ENCODE measurements at places on chromosomes 1 and 21.
A peak's percentile ranks its signal among the peaks of the same experiment; 100 is the strongest.

DNA sequence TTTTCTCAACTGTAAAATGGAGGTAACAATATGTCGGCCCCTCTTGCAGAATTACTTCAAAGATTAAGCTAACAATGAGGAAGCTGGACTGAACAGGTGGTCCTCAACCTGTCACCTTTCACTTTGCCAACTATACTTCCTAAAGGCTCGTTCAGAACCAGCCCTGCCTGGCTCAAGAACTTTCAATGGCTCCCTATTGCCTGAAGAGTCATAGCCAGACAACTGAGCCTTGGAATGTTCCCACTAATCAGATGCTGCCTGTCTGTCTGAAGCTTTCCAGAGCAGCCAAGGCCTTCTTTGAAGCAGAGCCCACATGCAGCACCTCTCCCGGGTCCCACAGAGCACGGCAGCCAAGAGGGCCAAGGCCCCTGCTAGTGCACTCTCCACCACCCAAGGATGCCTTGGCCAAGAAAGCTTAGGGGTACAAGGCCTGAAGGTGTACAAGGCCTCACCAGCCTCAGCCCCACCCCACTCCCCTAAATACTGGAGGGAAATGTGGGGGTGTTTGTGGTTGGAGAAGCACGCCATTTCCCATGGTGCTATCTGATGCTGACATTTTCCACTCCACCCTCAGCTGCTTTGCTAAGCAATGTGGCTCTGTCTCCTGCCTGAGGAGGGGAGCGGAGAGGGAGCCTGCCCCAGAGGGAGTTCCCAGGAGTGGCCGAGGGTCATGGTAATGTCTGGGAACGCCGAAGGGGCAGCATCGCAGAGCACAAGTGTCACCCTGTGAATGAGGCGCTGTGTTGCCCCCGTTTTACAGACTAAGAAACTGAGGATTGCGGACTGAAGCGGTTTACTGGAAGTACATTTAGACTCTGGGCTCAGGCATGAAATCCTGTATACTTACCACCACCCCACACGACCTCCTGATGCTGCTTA is 8.2 kb upstream of the LAPTM5 start:
- H3K27ac ChIP-seq = no peak overlapping the region
- H3K4me3 ChIP-seq = no peak overlapping the region
- peaks cover 8% of the 10 kb centered on the region for H3K4me1 ChIP-seq

GRCh38 chr1:170704256-170704655 is 40.3 kb downstream of the PRRX1 start:
- peaks cover 22% of the 10 kb centered on the region for H3K4me1 ChIP-seq
- no peaks in the 10 kb centered on the region for H3K36me3 ChIP-seq
- DNase-seq = no peak
- no peaks in the 10 kb centered on the region for H3K27me3 ChIP-seq
- H3K4me3 ChIP-seq = no peak overlapping the region

- no peaks in the 10 kb centered on the region for H3K27me3 ChIP-seq
- peak within 1 kb of the TSS; percentile 6 for H3K27ac ChIP-seq
- H3K36me3 ChIP-seq = peaks cover 21% of the 10 kb centered on the region
- H3K4me3 ChIP-seq = peak within 1 kb of the TSS; percentile 68
These were observed at the start of gene ATP5IF1 for GRCh38 chr1:28235755-28236655. Gene ATP5IF1, plus strand, starts transcription at chr1:28236124. Its CDS starts 60 bp downstream, at chr1:28236184.

DNA sequence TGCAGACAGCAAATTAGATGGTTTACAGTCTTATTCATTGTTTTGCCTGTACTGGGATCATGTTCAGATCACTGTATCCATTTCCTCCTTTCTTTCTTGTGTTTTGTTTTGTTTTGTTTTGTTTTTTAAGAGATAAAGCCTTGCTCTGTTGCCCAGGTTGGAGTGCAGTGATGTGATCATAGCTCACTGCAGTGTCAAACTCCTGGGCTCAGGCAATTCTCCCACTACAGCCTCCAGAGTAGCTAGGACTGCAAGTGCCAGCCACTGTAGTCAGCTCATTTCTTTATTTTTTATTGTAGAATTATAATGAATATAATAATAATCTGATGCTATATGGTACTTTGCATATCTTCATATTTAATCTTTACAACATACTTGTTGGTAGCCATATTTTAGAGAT is 403.7 kb upstream of the B3GALT2 start:
- no peaks in the 10 kb centered on the region for H3K27me3 ChIP-seq
- H3K27ac ChIP-seq = no peak overlapping the region
- no peak overlapping the region for H3K4me3 ChIP-seq
- H3K4me1 ChIP-seq = no peaks in the 10 kb centered on the region

DNA sequence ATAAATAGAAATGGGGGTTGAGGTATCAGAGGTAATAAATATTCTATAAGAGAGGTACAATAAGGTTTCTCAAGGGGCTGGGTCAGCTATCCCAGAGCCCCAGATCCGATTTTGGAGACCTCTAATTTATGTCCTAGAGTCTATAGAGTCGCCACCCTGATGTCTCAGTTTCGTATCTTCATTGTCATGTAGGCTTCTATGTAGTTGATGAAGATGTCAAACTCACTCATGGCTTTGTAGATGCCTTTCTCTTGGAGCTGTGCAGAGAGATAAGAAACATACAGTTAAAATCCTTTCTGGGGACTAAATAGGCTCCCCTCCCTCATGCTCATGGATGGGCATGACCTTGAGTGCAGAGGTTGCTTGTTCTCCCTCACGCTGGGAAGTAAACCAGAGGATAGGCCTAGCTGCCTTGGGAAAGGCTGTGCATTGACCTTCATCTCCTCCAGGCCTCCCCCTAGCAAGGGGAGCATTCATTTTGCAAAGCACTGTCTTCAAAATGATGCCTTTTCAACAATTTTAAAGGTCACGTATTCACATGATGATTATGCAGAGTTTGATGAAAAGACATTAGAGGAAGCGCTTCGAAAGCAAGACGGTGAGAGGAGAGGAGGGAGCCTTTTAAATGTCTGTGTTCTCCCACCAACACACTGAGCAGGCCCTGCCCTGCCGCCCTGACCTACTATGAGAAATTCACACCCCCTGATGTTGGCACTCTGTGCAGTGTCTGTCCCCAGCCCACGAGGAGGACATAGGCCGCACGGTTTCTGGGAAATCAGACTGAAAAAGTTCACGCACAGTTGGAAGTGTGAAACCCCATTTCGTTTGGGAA is 1.9 kb upstream of the IL19 start:
- DNase-seq = no peak
- peaks cover 16% of the 10 kb centered on the region for H3K4me1 ChIP-seq
- H3K27ac ChIP-seq = no peak overlapping the region
- H3K36me3 ChIP-seq = no peaks in the 10 kb centered on the region
